ENCODE measurements at places on chromosomes 12 and 14.

- DNase-seq: no peak
These were observed 324.2 kb downstream of the ZFP36L1 start for GRCh38 chr14:68468437-68469207.

GRCh38 chr12:68137335-68137830, 22.2 kb downstream of the IFNG start:
- no peak for DNase-seq

GRCh38 chr12:105227879-105228278, 8.1 kb downstream of the APPL2 start:
- no peak for DNase-seq

- DNase-seq: no peak
These were observed 83.4 kb downstream of the STXBP6 start for GRCh38 chr14:24966579-24966964.

DNA sequence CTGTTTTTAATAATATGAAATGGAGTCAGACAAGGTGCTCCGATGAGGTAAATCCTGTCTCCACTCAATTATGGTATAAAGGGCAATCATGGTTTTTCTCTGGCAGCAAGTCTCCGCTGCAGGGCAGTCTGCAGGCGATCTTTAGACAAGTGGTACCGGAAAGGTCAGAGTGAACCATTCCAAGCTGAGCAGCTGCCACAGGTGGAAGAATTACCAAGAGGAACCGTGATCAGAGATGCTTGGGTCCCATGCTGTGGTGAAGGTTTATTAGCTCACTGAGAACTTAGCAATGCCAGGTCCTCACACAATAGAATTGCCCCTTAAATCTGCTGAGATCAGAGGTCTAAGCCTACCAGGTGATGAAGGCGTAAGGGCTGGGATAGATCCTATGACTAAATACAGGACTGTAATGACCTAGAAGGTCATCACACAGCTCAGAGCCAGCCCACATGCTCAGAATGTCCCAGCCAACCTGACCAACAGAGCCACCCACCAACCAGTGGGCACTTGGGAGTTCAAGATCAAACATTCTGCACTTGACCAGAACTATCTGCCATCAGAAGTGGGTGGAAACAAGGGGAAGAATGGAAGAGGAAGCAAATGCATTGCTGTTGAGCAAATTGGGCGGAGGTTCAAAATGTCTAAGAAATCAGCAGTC, 175.2 kb upstream of the BCL2L14 start:
- no peak for DNase-seq

- no peak for DNase-seq
These were observed 373.3 kb downstream of the MDGA2 start for GRCh38 chr14:47302121-47302520.

DNA sequence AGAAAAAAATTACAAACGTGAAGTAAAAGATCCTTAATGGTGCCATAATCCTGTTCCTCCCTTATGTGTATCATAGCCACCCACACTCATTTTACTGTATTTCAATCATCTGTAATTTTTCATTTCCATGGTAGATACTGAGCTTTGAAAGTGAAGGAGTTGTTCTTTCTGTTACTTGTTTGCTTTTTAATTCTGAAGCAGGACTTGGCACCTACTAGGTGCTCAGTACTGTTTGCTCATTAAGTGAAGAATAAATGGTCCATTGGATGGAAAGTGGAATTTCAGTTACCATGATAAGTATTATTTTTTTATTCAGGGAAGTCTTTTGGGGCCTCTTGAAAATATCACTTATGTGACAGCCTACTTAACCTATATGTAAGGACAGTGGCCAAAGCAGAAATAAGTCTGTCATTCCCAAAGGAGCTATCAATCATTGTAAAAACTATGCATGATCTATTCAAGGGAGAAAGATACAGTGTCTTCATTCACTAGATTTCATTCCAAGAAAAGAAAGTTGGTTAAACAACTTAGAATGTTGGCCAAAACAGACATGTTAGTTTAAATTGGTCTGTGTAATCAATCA, 1244.4 kb upstream of the SEL1L start:
- DNase-seq: no peak

DNA sequence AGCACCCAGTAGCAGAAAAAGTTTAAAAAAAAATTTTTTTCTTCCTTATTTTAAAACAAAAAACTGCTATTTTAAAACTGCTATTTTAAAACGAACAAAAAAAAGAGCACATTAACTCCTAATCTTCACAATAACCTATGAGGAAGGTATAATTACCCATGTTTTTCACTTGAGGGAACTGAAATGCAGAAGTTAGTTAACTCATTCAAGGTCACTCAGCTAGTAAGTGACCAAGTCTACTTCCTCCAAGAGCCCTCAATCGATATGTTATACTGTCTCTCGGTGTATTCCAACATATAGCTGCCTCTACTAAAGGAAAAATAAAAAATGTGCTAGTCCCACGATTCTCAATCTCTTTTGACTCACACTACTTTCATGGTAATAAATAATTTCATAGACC, 7.8 kb downstream of the RPAP3 start:
- DNase-seq: no peak

- DNase-seq: no peak
These were observed 11.8 kb downstream of the P2RX7 start for GRCh38 chr12:121144416-121144914.

DNA sequence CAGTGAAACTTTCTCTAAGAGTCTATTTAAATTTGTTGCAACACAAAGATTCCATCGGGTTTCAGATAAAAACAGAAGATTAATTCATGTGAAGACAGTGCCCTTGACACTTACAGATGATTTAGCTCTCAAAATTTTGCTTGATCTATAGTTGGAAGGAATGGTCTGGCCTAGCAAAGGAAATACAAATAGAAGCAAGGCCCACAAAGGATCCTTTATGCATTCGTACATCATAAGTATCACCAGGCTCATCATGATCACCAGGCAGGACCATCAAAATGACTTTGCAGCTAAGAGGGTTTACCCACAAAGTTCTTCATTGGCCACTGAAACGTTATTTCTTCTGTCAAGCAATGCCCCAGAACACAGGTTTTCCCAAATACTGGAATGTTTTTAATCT, 24.8 kb downstream of the JKAMP start:
- no peak for DNase-seq

DNA sequence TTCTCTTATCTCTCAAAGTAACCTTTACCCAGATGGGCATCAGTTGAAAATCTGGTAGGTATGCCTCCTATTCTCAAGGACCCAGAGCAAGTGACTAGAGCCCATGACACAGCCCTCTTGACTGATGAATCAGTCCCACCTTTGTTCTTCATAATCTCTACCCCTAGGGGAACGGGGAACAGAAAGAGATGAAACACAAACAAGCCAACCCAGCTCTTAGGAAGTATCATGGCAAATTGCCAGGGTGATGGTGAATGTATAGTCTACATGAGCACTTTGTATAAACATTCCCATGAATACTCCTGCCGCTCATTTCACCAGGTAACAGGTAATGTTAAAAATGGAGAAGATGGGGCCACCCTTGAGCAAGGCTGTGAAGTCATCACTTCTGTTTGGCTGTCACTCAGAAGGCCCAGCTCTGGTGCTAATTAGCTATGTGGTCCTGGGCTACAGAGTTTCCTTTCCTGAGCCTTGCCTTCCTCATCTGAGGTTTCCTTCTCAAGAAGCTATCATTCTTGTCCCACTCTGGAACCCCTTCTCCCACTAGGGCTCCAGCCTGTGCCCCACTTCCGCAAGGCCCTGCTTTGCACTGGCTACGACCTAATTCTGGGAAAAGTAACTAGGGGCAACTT, 161.7 kb downstream of the ANO2 start:
- DNase-seq: peak; percentile 6

DNA sequence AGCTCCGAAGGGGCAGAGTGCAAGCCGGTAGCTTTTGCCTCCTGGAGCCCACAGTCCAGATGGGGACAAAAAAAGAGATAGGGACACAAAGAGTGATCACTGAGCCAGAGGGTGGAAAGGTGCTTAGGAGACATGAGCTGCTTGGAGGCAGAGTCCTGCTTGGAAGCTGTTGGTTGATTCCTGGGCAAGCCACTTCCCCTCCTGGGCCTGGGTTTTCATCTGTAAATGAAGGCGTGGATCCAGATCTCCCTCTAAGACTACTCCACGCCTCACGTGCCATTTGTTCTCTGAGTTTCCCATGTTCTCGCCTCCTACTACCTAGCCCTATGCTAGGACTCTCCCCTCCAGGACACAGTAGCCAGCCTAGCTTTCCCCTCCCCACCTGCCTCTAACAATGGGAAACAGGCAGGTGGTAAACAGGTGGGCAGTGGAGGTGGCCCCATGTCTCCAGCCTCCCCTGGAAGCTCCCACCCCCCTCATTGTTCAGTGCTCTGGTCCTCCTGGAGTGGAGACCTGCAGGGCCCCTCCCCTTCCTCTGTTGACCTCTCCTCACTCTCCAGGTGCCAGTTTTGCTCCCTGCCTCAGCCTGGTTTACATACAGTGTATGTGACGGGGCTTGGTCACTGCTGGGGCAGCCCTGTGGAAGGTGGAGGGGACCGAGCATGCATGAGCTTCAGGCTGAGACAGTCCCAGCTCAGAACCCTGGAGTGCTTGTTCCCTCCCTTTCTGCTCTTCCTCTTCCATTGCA, 3.8 kb downstream of the SERPINA3 start:
- no peak for DNase-seq

- DNase-seq: peak; percentile 19
These were observed 14.7 kb upstream of the ENDOU start for GRCh38 chr12:47739979-47740378.

DNA sequence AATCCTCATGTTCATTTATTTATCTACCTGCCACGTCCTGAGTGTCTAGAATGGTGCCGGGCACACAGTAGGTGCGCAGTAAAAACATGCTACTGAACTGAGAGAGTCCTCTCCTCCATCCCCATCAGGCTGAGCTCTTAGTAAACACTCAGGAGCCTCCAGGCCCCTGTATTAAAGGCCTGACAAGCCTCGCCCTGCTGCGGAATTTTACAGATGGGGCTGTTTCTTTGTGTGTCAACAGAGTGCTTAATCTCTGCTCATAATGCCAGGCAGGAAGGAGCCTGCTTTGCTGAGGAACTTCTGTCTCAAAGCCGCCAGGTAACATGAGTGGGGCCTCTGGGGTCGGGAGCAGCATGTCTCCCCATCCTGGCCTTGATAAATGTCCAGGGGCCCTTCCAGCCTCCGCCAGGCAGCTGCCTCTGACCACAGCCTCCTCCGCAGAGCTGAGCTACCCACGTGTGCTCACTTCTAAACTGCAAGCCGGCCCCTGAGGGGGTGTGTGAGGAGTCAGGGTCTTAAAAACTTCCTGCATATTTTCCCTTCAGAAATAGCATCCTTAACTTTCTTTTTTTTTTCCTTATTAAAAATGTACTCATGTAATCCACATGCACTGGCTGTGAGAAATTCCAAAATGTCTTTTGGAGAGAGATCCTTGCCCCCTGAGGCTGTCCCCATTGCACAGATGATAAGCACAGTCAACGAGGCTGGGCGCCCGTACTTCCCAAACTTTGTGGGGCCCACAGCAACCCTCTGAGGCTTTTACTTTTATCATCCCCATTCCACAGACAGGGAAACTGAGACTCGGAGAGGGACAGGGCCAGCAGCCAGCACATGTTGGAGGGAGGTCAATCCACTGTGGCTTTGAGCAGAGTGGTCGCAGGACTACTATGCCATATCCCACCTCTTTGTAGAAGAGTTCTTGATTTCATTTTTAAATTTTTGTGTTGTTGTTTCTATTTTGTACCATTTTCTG, 116.0 kb upstream of the NCOR2 start:
- peak; percentile 44 for DNase-seq

- no peak for DNase-seq
These were observed 151.8 kb downstream of the TBX5 start for GRCh38 chr12:114253976-114254778.

GRCh38 chr12:1328391-1328790, 266.0 kb downstream of the FBXL14 start:
- no peak for DNase-seq

GRCh38 chr12:56591961-56592360, 38.2 kb downstream of the BAZ2A start:
- no peak for DNase-seq

GRCh38 chr14:91847693-91848092, 19.6 kb downstream of the TC2N start:
- no peak for DNase-seq

DNA sequence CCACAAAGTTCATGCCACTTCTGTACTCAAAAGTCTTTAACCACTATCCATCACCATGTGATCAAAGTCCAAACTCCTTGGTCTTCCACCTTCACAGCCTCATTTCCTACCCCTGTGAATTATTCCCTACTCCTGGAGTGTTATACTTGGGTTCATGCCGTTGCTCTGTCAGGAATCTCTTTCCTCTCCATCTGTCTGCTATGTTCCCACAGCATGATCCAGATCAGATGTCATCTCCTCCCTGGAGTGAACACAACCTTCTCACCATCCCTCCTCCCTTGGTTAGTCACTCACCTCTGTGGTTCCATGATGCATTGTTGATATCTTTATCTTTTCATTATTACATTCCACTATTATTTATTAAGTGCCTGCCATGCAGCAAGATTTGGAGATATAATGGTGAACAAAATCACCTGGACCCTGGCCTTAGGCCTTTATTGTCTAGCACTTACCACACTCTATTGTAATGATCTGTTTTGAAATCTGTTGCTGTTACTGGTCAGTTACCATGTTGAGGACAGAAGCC, 22.4 kb downstream of the LACRT start:
- no peak for DNase-seq

- DNase-seq: no peak
These were observed 48.7 kb downstream of the SCARB1 start for GRCh38 chr12:124814741-124815613.

- no peak for DNase-seq
These were observed 604 bp downstream of the GALNT4 start for GRCh38 chr12:89523843-89524540.

- DNase-seq: peak; percentile 59
These were observed 94.2 kb downstream of the HEATR5A start for GRCh38 chr14:31326111-31326510.

GRCh38 chr12:5267603-5268423, 164.1 kb upstream of the NTF3 start:
- DNase-seq: no peak

GRCh38 chr12:2239381-2239871, 186.6 kb downstream of the CACNA1C start:
- peak; percentile 24 for DNase-seq

GRCh38 chr14:90671382-90672234, 144.6 kb downstream of the TTC7B start:
- DNase-seq: no peak

DNA sequence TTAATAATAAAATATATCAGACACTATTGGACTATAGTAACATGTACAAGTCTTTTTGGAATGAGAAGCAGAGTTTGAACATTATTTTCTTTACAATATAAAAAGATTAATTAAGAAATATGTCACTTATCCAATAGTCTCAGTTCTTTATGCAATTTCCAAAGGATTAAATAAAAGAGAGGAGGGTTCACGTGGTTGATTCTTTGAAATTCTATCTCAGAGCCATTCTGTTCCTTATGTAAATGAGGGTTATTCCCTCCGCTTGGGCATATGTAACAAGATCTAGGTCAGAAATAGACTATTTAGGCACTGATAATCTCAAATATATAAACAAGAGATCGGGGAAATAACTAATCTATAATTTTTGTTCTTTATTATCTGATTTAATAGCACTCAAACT, 2.1 kb upstream of the TUBA1A start:
- peak; percentile 74 for DNase-seq
